Activated naive CD8-positive, alpha-beta T cell treated with anti-CD3 and anti-CD28 coated beads, Interleukin-2, amount 10 ng/mL, durations not matched to agents 7 days and 5 days (primary cell): ENCODE measurements at places on chromosomes 4 and X. TPM values are rescaled to one million over a fixed set of nuclear protein-coding genes. Genes with fewer than 3 reads are reported as not detected.

Gene SUPT20HL1
- total RNA-seq, result not detected

DNA sequence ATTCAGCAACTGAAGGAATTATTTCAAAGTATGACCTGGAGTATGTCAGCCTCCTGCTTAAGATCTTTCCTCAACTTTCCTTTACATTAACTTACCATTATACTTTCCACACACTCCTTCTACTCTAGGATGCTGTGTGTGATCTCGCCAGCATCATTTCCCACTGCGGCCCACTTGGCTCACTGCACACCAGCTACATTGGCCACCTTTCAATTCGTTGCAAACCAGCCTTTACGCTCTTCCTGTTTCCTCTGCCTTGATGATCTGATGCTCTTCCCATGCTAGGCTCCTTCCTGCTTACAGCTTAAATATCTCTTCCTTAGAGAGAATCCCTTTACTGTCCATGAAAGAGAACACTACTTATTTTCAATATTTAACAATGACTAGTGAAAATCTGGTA lies 95.1 kb downstream of the GPM6A start:
- no peaks in the 10 kb centered on the region for H3K4me1 ChIP-seq
- DNase-seq, result no peak
- no peak overlapping the region for H3K4me3 ChIP-seq
- no peaks in the 10 kb centered on the region for H3K36me3 ChIP-seq
- no peak overlapping the region for H3K27ac ChIP-seq
- no peaks in the 10 kb centered on the region for H3K27me3 ChIP-seq

Gene COL25A1
- not detected for total RNA-seq

Gene MAGEE2
- not detected for total RNA-seq

Gene GPR101
- total RNA-seq, result not detected

DNA sequence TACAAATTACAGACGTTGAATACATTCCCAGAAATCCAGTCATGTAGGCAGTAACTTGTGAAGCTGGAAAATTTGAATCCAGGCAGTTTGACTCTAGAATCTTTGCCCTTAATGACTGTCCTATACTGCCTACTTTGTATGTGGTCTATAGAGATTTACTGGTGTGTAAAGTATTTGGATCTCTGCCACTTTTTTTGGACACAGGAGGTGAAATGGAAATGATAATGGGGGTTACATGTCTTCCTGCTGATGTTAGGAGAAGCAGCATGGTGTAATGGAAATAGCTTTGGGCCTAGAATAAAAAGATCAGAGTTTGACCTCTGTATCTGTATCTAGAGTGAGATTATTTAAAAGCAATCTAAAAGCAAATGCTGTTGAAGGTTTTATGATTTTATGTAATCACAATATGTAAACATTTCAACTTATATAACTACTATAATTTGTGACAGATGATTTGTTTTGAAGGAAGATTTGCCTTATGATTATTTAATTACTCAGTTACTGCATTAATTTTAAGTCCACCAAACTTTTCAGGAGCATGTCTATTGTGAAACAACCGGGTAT lies 3.3 kb downstream of the COL4A5 start:
- DNase-seq, result no peak
- H3K27ac ChIP-seq, result no peak overlapping the region
- no peaks in the 10 kb centered on the region for H3K36me3 ChIP-seq
- no peak overlapping the region for H3K4me3 ChIP-seq
- H3K27me3 ChIP-seq, result peaks cover 21% of the 10 kb centered on the region

- H3K4me1 ChIP-seq, result peaks cover 8% of the 10 kb centered on the region
- H3K27ac ChIP-seq, result peak overlapping the region; percentile 79
- peak; percentile 62 for DNase-seq
- no peaks in the 10 kb centered on the region for H3K27me3 ChIP-seq
- H3K4me3 ChIP-seq, result peak overlapping the region; percentile 84
Observed at GRCh38 chrX:71492231-71493065, 40.5 kb upstream of the OGT start.
